ENCODE measurements at places on chromosomes 4 and X.

- peaks cover 4% of the 10 kb centered on the region for H3K27me3 ChIP-seq
- peaks cover 1% of the 10 kb centered on the region for H3K4me1 ChIP-seq
- H3K4me3 ChIP-seq = no peak overlapping the region
- peaks cover 2% of the 10 kb centered on the region for H3K36me3 ChIP-seq
- no peak overlapping the region for H3K27ac ChIP-seq
- no peak for DNase-seq
These were observed 191.8 kb downstream of the MAML3 start for GRCh38 chr4:139962130-139962684.

DNA sequence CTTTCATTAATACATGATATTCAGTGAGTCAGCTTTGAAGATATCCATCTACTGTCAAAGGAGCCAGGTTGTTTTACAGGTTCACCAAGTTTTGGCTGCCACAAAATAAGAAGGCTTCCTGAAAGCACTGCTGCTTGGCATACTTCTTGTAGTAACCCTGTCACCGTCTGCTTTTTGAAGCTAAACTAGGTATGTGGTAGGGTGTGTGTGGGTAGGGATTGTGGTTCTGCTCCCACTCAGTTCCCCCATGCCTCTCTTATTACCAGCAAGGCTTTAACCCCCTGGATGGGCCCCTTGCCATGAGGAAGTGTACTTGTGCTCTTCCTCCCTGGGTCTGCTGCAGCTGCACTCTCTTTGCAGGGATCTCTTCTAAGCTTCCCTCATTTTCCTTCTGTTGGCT, 191.2 kb downstream of the BANK1 start:
- no peak overlapping the region for H3K27ac ChIP-seq
- no peak overlapping the region for H3K4me3 ChIP-seq
- no peaks in the 10 kb centered on the region for H3K4me1 ChIP-seq

DNA sequence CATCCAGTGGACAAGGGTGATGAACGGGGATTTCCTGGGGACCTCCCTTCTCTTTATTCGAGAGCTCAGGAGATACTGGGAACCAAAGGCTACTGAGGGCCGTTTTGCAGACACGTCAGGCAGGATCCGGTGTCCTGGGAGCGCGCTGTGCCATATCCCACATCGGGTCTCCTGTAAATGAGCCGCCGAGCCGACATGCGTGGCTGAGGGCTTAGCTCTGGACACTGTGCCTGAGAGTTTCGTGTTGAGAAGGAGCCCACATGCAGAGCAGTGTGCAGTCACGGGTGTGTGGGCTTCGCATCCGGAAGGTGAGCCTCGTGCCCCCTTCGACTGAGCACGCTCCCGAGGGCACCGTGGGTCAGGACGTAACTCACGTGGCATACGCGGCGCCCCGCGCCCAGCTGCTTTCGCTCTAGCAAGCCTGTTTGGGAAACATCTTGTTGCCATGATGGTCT, 28.5 kb upstream of the HGFAC start:
- H3K36me3 ChIP-seq = no peaks in the 10 kb centered on the region
- H3K4me1 ChIP-seq = no peaks in the 10 kb centered on the region
- no peaks in the 10 kb centered on the region for H3K27me3 ChIP-seq
- no peak for DNase-seq

GRCh38 chrX:49176421-49177326, 5.0 kb downstream of the PLP2 start:
- peaks cover 27% of the 10 kb centered on the region for H3K4me1 ChIP-seq
- no peak overlapping the region for H3K27ac ChIP-seq
- no peaks in the 10 kb centered on the region for H3K27me3 ChIP-seq
- no peak for DNase-seq
- H3K36me3 ChIP-seq = peaks cover 26% of the 10 kb centered on the region

GRCh38 chr4:84235126-84235944, 263.8 kb downstream of the NKX6-1 start:
- no peaks in the 10 kb centered on the region for H3K4me1 ChIP-seq
- no peak for DNase-seq
- H3K4me3 ChIP-seq = no peak overlapping the region
- H3K36me3 ChIP-seq = no peaks in the 10 kb centered on the region

- no peaks in the 10 kb centered on the region for H3K27me3 ChIP-seq
- DNase-seq = no peak
- no peaks in the 10 kb centered on the region for H3K36me3 ChIP-seq
- H3K4me1 ChIP-seq = no peaks in the 10 kb centered on the region
These were observed 274.1 kb upstream of the MAGEB2 start for GRCh38 chrX:29941287-29941686.

- H3K4me3 ChIP-seq = no peak overlapping the region
- DNase-seq = no peak
- H3K4me1 ChIP-seq = peaks cover 12% of the 10 kb centered on the region
- peaks cover 4% of the 10 kb centered on the region for H3K27me3 ChIP-seq
- H3K27ac ChIP-seq = no peak overlapping the region
These were observed 53.4 kb downstream of the AFAP1 start for GRCh38 chr4:7886007-7886973.

DNA sequence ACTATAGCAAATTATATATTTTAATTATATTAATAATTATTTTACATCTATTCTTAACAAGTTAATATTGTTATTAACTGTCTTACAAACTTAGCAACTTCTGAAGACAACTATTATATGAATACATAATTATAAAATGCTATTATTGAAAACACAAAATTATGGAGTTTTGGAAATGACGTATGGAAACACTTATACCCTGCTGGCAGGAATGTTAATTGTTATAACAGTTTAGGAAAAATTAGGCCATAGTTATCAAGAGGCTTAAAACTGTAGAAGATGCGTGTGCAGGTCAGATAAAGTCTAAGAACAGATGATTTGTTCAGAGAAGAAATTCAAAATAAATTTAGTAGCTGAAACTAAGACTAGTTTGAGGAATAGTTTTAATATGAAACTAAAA, 211.7 kb downstream of the FAT4 start:
- H3K27me3 ChIP-seq = no peaks in the 10 kb centered on the region
- no peaks in the 10 kb centered on the region for H3K4me1 ChIP-seq
- H3K36me3 ChIP-seq = no peaks in the 10 kb centered on the region
- DNase-seq = no peak

DNA sequence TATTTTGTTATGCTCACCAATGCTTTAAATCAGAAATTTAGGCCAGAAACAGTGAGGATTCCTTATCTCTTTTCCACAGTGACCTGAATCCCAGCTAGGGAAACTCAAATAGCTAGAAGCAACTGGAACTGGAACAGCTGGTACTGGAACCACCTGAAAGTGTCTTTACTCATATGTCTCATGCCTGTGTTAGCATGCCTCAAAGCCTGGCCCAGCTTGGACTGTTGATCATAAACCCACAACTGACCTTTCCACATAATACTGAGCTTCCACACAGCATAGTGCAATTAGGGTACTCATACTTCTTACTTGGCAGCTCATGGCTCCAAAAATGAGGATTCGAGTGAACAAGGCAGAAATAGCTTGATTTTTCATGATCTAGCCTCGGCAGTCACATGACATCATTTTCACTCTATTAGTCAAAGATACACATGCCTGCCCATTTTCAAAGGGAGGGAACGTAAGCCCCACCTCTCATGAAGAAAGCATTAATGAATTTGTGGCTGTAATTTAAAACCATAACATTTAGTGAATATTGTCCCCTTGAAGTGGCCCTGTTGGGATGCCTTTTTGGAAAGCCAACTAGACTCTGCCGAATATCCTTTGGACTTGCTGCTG, 80.8 kb upstream of the ACSL1 start:
- H3K36me3 ChIP-seq = no peaks in the 10 kb centered on the region
- no peak for DNase-seq
- H3K27ac ChIP-seq = no peak overlapping the region
- H3K27me3 ChIP-seq = no peaks in the 10 kb centered on the region

- H3K4me3 ChIP-seq = no peak overlapping the region
- H3K36me3 ChIP-seq = no peaks in the 10 kb centered on the region
- no peak for DNase-seq
These were observed 44.3 kb upstream of the UGDH start for GRCh38 chr4:39571504-39571903.

- H3K4me1 ChIP-seq = no peaks in the 10 kb centered on the region
- no peaks in the 10 kb centered on the region for H3K36me3 ChIP-seq
- H3K27ac ChIP-seq = no peak overlapping the region
- no peak for DNase-seq
- H3K4me3 ChIP-seq = no peak overlapping the region
These were observed 94.1 kb downstream of the IL1RAPL2 start for GRCh38 chrX:104660092-104660491.

DNA sequence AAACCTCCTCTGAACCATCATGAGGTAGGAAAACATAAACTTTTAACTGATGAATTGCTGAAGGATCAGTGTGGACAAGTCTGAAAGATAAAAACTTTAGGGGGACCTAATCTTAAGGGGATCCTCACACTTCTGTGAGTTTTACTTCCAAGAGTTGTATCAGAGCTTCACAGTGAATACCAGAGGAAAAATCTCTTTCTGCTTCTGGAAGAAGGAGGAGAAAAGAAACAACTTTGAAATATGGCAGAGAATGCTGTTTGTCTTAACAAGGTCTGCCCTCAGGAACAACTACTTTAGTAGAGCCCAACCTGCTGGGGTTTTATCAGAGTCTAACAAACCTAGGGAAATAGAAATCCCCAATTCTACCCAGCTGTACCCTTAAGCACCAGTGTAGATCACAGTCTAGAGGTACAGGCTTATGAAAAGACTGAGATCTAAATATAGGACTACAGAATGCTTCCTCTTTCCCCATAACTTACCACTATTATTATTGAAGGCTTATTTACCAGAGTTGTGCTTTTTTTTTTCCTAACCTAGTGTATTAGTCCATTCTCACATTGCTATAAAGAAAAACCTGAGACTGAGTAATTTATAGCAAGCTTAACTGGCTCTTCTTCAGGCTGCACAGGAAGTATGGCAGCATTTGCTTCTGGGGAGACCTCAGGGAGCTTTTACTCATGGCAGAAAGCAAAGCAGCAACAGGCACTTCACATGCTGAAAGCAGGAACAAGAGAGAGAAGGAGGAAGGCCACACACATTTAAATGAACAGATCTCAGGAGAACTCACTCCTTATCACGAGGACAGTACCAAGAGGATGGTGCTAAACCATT, 167.9 kb downstream of the CAMK2D start:
- H3K36me3 ChIP-seq = peaks cover 68% of the 10 kb centered on the region
- DNase-seq = no peak
- peak overlapping the region; percentile 46 for H3K27ac ChIP-seq

DNA sequence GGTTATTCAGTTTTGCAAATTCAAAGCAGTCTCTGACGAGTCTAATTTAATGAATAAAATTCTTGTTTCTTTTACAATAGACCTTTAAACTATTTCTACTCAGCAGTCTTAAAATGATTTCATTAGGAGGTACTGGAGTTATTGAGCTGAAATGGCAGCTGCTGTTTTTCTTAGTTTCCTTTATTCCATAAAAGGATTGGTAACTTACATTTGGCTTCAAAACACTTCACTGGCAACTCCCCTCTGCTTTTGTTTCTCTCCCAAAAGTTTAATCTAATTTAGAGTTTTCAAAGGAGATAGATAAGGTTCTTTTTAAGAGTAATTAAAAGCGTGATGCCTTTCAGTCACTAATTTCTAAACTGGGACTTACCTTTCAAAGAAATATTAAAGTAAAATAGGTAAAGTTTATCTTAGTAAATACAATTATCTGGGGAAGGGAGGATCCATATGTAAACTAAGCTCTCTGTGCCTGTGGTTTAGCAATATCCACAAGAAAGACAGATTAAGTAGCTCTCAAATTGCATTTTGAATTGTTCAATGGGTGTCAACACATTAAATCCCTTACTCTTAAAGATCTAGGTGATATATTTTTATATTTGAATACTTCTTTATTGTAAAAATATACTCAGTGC, 17.1 kb upstream of the PCDH10 start:
- no peaks in the 10 kb centered on the region for H3K27me3 ChIP-seq
- H3K27ac ChIP-seq = no peak overlapping the region
- no peak overlapping the region for H3K4me3 ChIP-seq
- no peaks in the 10 kb centered on the region for H3K36me3 ChIP-seq
- no peaks in the 10 kb centered on the region for H3K4me1 ChIP-seq
- no peak for DNase-seq

DNA sequence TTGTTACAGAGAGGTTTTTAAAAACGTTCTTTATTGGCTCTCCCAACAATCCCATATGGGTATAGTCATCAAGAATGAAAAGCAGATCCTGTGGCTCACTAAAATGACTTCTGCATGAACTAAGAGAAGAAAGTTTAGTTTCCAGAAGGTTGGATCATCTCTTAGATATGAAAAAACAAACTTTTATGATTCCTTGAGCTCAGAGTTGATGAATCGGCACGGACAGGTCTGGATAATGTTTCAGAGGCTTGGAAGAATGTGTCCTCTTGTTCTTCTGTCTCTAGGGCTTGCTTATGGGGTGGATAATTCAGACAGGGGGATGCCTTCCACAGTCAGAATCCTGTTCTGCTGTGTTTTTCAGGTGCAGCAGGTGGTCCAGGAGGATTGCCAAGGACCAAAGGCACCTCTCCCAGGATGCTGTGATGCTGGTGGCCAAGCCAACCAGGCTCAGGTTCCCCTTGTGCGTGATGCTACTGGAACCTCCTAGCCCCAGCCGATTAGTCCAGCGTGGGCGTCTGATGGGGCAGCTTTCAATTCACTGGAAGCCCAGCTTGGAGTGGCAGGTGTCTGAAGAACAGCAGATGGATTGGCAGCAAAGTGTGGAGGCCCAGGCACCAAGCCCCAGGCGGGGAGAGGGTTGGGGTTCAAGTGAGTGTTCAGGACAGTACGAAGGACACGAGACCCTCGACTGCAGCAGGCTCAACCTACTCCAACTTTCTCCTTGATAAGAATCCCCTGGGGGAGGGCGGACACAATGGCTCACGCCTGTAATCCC, 30.3 kb downstream of the CCKAR start:
- DNase-seq = no peak
- no peak overlapping the region for H3K27ac ChIP-seq
- H3K4me3 ChIP-seq = no peak overlapping the region
- no peaks in the 10 kb centered on the region for H3K27me3 ChIP-seq
- peaks cover 14% of the 10 kb centered on the region for H3K4me1 ChIP-seq
- H3K36me3 ChIP-seq = no peaks in the 10 kb centered on the region

DNA sequence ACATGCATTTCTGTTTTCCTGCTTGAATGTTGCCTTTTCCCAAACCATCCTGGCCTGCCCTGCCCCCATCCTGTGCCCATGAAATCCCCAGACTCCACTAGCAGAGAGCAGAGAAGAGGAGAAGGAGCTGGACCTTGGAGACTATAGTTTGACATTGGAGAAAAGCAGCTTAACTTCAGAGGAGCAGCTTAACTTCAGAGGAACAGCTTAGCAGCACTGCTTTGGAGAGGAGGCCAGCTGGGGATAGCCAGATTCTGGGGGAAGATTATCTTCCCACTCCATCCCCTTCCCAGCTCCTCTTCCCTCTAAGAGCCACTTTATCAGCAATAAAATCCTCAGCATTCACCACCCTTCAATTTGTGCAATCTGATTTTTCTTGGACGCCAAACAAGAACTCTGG, 443.0 kb downstream of the PCDH10 start:
- no peak for DNase-seq
- H3K4me3 ChIP-seq = no peak overlapping the region
- H3K27ac ChIP-seq = no peak overlapping the region
- H3K4me1 ChIP-seq = no peaks in the 10 kb centered on the region

DNA sequence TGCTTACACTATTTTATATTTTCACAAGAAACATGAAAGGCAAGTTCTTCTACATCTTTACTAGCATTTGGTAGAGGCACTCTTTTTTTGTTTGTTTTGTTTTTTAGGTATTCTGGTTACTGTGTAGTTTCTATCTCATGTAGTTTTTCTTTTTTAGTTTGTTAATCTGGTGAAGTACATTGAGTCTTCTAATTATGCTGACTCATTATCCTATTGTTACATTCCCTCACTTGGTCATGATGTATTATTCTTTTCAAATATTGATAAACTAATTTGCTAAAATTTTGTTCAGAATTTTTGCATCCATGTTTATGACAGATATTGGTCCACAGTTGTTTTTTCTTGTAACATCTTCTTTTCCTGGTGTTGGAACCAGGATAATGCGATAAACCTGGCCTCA, 4.7 kb downstream of the GK2 start:
- no peaks in the 10 kb centered on the region for H3K36me3 ChIP-seq
- H3K27me3 ChIP-seq = no peaks in the 10 kb centered on the region
- no peak overlapping the region for H3K27ac ChIP-seq
- H3K4me3 ChIP-seq = no peak overlapping the region
- DNase-seq = no peak
